ENCODE measurements at places on chromosomes 16 and 17. TPM values are rescaled to one million over a fixed set of nuclear protein-coding genes. Genes with fewer than 3 reads are reported as not detected.
A peak's percentile ranks its signal among the peaks of the same experiment; 100 is the strongest.

GRCh38 chr16:59848296-59848695 lies 1114.2 kb upstream of the GOT2 start:
- no peaks in the 10 kb centered on the region for H3K36me3 ChIP-seq
- H3K27ac ChIP-seq, result no peak overlapping the region
- no peak for DNase-seq

DNA sequence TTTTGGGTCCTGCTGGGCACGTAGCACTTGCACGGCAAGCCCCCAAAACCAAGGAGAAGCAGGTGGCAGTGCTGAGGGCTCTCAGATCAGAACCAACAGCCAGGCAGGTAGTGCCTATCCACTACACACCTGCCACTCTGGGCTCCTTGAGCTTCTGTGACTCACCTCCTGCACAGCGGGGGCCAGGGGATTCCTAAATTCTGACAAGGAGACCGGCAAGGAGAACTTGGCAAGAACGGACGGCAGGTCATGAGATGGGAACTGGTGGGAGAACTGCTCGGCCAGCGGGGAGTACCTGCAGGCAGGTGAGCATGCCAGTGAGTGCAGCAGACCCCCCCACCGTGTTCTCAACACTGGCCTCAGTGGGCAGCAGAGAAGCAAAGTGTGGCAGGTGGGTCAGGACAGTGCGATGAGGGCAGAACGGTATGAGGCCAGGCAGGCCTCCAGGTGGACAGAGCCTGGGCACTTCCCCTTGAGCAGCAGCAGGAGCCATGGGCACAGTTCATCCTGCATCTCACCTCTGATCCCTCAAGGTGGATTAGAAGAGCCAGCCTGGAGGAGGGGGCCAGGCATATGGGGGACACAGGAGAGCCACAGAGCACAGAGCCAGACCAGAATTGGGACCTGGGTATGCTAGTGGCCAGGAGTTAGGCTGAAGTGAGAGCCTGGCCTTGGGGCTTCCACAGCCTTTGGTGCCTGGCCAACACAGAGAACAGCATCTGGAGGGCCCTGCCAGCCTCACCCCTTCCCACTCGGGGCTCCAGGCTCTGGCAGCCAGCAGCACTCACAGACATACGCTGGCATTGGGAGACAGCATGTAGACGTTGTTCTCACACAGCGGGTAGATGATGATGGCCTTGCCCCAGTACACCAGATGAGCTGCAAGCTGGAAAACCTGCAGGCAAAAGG lies 14.7 kb downstream of the MPG start:
- no peak for DNase-seq
- peaks cover 28% of the 10 kb centered on the region for H3K36me3 ChIP-seq
- no peak overlapping the region for H3K27ac ChIP-seq
- no peak overlapping the region for H3K4me3 ChIP-seq
- H3K4me1 ChIP-seq, result peaks cover 7% of the 10 kb centered on the region

Gene PIMREG
- total RNA-seq, result 5.7 TPM

GRCh38 chr17:68684949-68685357 lies 83.8 kb upstream of the FAM20A start:
- H3K36me3 ChIP-seq, result no peaks in the 10 kb centered on the region
- H3K4me1 ChIP-seq, result no peaks in the 10 kb centered on the region
- H3K27ac ChIP-seq, result no peak overlapping the region

- H3K4me3 ChIP-seq, result no peak overlapping the region
- no peaks in the 10 kb centered on the region for H3K27me3 ChIP-seq
- no peak for DNase-seq
- H3K27ac ChIP-seq, result no peak overlapping the region
- H3K4me1 ChIP-seq, result no peaks in the 10 kb centered on the region
- no peaks in the 10 kb centered on the region for H3K36me3 ChIP-seq
These were observed 149.9 kb downstream of the RGS9 start for GRCh38 chr17:65287040-65287439.

GRCh38 chr17:4368341-4368740 lies 1.9 kb upstream of the UBE2G1 start:
- no peaks in the 10 kb centered on the region for H3K36me3 ChIP-seq
- H3K27me3 ChIP-seq, result no peaks in the 10 kb centered on the region
- H3K27ac ChIP-seq, result no peak overlapping the region
- no peak overlapping the region for H3K4me3 ChIP-seq
- H3K4me1 ChIP-seq, result peaks cover 11% of the 10 kb centered on the region

Gene MPP3
- 0.60 TPM for total RNA-seq

DNA sequence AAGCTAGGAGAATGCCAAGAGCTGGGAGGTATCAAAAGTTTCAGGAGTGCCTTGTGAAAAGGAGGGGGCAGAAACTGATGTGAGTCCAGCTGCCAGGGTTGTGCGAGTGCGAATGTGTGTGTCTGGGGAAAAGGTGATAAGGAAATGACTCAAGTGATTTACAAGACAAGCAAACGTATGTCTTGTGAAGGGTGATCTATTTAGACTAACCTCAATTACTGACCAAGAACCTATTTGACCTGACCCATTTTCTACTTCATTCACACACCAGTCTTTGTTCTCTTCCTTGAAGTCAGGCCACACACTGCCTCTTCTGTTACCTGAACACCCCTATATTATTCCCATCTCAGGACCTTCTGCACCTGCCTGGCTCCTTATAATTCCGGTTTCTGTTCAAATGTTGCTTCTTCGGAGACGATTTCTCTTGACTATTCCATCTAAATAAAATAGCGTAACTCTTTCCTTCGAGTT lies 1.0 kb downstream of the GDE1 start:
- peak overlapping the region; percentile 12 for H3K4me3 ChIP-seq
- peak; percentile 58 for DNase-seq
- H3K27me3 ChIP-seq, result no peaks in the 10 kb centered on the region
- H3K4me1 ChIP-seq, result peaks cover 46% of the 10 kb centered on the region
- peak overlapping the region; percentile 86 for H3K27ac ChIP-seq

DNA sequence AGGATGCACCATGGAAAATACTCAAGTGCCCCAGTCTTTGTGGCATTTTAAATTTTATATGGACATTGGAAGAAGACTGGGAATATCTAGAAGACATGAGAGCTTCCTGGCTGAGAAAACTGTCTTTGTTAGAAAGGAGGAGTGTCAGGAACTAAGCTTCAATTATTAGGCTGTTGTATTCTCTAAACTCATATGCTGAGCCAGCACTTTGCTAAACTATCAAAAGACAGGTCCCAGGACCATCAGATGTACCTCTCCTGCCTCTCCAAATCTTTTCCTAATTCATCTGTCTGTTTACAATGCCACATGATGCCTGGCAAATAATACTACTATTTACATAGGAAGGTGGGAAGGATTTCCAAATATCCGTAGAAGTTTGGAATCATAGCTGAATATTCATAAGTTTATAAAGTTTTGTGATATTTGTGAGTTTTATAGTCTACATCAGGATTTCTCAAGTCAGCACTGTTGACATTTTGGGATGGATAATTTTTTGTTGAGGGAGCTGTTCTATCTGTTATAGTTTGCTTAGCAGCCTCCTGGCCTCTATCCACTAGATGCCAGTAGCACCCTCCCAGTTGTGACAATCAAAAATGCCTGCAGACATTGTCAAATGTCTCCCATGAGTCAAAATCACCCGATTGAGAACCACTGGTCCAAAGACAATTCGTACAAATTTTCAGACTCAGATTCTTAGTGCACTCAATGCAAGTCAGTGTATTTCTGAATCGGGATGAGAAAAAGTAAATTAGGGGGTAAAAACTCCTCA lies 61.2 kb upstream of the NETO2 start:
- no peak overlapping the region for H3K4me3 ChIP-seq
- H3K27me3 ChIP-seq, result no peaks in the 10 kb centered on the region
- DNase-seq, result no peak
- no peak overlapping the region for H3K27ac ChIP-seq

- no peaks in the 10 kb centered on the region for H3K27me3 ChIP-seq
- no peak overlapping the region for H3K4me3 ChIP-seq
These were observed 27.8 kb upstream of the ITGA3 start for GRCh38 chr17:50027881-50028735.

Gene DNAJA2
- total RNA-seq, result 69.3 TPM

Gene ZG16B
- total RNA-seq, result 0.50 TPM

GRCh38 chr17:58985971-58986370 lies 120.7 kb downstream of the TRIM37 start:
- no peak for DNase-seq
- H3K36me3 ChIP-seq, result no peaks in the 10 kb centered on the region
- peaks cover 10% of the 10 kb centered on the region for H3K4me1 ChIP-seq
- H3K27me3 ChIP-seq, result no peaks in the 10 kb centered on the region

Gene LRRC37A
- total RNA-seq, result 0.52 TPM

DNA sequence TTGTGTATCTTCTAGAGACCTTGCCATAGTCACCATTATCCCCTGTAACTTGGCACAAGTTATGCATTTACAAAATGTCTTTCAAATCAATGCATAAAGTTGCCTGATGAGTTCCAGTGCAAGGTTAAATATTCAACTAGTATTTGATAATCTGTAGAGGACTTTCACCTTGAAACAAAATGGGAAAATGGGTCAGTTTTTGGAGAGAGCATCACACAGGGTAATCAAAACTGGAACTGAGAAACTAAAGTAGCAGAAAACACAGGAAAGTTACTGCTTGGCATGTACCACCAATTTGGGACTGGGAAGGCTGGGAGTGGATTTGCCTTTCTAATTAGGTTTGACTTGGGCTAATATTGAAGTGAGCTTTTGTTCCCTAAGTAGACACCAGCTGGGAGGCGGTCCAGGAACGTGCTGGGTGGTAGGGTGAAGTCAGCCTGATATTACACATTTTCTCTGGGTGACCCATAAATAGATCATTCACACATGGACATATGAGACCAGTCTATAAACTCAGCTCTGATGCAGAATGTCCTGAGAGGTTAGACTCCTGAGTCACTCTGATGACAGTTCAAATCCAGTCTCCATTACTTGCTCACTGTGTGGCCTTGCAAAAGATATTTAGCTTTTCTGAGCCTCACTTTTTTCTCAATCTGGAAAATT lies 152.3 kb downstream of the PCTP start:
- no peaks in the 10 kb centered on the region for H3K36me3 ChIP-seq
- H3K27me3 ChIP-seq, result no peaks in the 10 kb centered on the region
- no peak overlapping the region for H3K27ac ChIP-seq
- no peaks in the 10 kb centered on the region for H3K4me1 ChIP-seq
- DNase-seq, result no peak

DNA sequence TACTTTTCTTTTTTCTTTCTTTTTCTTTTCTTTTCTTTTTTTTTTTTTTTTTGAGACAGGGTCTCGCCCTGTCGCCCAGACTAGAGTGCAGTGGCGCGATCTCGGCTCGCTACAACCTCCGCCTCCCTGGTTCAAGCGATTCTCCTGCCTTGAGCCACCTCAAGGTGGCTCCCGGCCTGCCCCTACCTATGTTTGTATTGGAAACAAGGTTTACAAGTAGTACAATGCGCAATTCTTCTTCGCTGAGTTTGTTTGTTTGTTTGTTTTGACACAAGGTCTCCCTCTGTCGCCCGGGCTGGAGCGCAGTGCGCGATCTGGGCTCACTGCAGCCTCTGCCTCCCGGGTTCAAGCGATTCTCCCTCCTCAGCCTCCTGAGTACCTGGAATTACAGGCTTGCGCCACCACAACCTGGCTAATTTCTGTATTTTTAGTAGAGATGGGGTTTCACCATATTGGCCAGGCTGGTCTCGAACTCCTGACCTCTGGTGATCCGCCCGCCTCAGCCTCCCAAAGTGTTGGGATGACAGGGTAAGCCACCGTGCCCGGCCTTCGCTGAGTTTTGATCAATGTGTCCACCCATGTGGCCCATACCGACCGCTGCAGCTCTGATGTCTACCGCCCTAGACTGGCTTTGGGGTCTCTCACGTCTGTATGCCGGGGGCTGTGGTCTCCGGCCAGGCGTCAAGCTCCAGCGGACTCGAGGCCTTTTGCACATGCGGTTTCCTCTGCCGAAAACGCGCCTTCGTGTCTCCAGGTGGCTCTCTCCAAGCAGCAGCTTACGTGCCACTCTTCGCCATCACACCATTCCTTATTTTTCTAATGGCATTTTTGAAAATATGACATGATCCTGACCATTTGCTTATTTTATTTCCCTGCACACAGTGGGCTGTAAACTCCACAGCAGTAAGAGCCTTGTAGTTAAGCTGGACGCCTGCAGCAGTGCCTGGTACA lies 1.1 kb upstream of the YBX2 start:
- no peaks in the 10 kb centered on the region for H3K36me3 ChIP-seq
- DNase-seq, result no peak
- H3K4me3 ChIP-seq, result no peak overlapping the region
- peaks cover 28% of the 10 kb centered on the region for H3K4me1 ChIP-seq
- H3K27ac ChIP-seq, result no peak overlapping the region

- H3K27ac ChIP-seq, result no peak overlapping the region
- no peak overlapping the region for H3K4me3 ChIP-seq
- no peaks in the 10 kb centered on the region for H3K27me3 ChIP-seq
- H3K36me3 ChIP-seq, result no peaks in the 10 kb centered on the region
- H3K4me1 ChIP-seq, result peaks cover 40% of the 10 kb centered on the region
These were observed 86.4 kb upstream of the LGALS9 start for GRCh38 chr17:27544350-27545131.

Gene MXRA7
- 541 TPM for total RNA-seq

DNA sequence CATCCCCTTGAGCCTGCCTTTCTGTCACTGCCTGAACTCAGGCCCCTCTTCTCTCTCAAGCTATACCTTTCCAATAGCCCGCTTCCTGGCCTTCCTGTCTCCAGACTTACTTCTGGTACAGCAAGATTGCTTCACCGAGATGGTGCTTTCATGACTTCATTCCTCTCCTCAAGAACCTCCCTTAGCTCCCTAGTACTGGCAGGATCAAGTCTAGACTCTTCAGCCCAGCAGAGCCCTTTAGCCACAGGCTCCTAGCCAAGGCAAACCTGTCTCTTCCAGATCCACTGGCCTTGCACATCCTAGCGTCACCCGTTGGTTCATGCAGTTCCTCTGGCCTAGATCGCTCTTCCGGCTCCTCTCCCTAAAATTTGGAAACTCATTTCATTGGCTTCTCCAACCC lies 6.4 kb upstream of the ATP2A3 start:
- no peaks in the 10 kb centered on the region for H3K4me1 ChIP-seq
- no peak overlapping the region for H3K27ac ChIP-seq
- H3K4me3 ChIP-seq, result no peak overlapping the region
- H3K36me3 ChIP-seq, result no peaks in the 10 kb centered on the region
- no peak for DNase-seq

- no peaks in the 10 kb centered on the region for H3K36me3 ChIP-seq
- H3K4me3 ChIP-seq, result no peak overlapping the region
- peak overlapping the region; percentile 15 for H3K27ac ChIP-seq
These were observed 1.2 kb downstream of the NGFR start for GRCh38 chr17:49496183-49496866.

- H3K36me3 ChIP-seq, result no peaks in the 10 kb centered on the region
- no peaks in the 10 kb centered on the region for H3K27me3 ChIP-seq
- peak overlapping the region; percentile 29 for H3K27ac ChIP-seq
- peaks cover 42% of the 10 kb centered on the region for H3K4me1 ChIP-seq
These were observed 5.3 kb downstream of the RPL13 start for GRCh38 chr16:89565506-89566372.

Data from adrenal gland (tissue), 19 donors.